ENCODE measurements at places on chromosomes 11 and 22.

GRCh38 chr11:65918211-65919140 lies at the start of gene C11orf68:
Gene C11orf68 (minus strand): TSS chr11:65919062. CDS start chr11:65919031, 31 bp downstream.
- DNase-seq = no peak

GRCh38 chr11:45076761-45077160 lies 69.7 kb upstream of the PRDM11 start:
- DNase-seq = no peak

- DNase-seq = no peak
Measured at GRCh38 chr22:35212009-35212408, 45.3 kb upstream of the HMGXB4 start.

DNA sequence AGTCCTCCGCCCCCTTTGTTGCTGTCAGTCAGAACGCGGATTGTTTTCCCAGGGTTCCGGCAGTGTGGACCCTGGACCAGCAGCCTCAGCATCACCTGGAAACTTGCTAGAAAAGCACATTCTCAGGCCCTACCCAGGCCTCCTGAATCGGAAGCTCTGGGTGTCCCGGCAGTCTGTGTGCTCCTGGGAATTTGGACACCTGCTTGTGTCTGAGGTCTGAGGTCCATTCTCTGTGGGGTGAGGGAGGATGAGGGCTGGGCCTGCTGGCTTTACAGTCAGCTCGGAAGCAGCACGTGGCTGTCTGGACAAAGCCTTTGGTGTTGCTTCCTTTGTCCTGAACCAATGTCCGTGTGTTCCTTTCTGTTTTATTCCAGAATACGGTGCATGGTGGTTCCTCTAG lies 299.7 kb downstream of the TBC1D22A start:
- DNase-seq = no peak

DNA sequence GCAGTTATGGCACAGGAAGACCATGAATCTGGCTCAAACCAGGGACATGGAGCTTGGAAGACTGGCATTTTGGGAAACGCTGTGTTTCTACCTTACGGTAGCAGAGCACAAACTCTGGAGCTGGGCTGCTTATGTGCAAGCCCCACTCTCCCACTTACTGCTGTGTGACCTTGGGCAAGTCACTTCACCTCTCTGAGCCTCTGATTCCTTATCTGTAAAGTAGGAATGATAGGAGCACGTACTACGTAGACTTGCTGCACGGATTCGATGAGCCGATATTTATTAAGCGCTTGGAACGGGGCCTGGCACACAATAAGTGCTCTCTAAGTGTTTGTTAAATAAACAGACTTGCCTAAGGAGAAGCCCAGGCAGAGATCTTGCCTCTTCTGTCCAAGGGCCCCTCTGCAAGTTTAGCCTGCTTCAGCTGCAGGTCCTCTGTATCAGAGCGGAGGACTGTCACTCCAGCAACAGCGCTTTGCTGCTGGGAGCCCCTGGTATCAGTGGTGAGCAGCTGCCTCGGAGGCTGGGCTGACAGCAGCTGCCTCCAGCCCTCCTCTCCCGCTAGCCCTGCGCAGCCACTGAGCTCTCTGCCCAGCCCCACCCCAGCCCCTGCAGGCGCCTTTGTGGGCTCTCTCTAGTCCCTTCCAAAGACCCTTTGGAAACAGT lies 96.9 kb upstream of the ANO1 start:
- no peak for DNase-seq

DNA sequence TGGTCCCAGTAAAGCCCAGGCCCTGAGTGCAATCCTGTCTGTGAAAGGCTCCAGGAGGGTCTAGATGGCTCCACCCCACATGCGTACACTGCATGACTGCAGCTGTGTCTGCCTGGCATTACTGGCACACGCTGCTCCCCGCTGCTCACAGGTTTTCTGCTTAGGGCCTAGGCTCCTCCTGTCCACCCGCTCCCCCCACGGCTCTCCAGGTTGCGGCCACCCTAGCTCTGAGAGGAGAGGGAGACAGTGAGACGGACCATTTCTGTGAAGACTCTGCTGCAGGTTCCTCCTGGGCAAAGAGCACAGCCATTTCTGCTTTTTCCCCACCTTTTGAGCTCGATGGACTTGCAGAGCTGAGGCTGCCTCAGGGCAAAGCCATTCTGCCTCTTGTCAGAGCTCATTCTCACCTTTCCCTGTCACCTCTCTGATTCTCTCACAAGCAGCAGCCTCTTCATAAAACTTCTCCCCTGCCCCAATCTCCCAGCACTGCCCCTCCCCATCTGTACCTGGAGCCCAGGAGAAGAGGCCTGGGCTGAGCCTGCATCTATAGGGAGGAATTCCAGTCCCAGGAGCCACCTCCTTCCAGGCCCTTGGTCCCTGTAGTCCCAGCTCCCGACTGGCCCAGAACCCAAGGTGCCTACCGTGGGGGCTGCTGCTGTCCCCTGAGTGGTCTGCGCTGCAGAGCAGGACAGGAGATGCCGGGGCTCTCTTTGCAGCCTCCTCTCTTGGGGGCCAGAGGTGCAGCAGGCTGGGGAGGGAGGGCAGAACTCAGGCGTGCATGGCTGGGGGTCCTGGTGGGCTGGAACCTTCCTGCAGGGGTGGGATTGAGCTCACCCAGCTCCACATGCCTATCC lies 433.7 kb upstream of the B3GAT1 start:
- no peak for DNase-seq

GRCh38 chr11:31863170-31863832 lies 52.2 kb upstream of the PAX6 start:
- DNase-seq = no peak

DNA sequence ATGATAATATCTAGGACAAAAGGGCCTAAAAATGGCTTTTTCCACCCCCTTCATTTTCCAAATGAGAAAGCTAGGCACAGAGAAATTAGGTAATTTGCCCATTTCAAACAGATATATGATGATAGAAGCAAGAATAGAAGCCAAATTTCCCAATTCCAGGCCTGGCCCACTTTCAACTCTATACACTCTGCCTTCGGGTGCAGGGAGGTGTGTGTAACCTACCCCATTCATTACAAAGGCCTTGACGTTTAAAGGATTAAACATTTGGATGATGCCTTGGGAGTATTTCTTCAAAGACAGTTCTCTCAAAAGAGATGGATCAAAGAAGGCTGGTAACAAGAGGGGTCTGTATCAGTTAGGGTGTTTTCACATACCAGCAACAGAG lies 134.1 kb downstream of the CCDC34 start:
- no peak for DNase-seq
